ENCODE measurements at places on chromosomes 11 and 22.
A peak's percentile ranks its signal among the peaks of the same experiment; 100 is the strongest.

GRCh38 chr11:8717544-8717875 is 34.9 kb downstream of the RPL27A start:
- no peak for DNase-seq

DNA sequence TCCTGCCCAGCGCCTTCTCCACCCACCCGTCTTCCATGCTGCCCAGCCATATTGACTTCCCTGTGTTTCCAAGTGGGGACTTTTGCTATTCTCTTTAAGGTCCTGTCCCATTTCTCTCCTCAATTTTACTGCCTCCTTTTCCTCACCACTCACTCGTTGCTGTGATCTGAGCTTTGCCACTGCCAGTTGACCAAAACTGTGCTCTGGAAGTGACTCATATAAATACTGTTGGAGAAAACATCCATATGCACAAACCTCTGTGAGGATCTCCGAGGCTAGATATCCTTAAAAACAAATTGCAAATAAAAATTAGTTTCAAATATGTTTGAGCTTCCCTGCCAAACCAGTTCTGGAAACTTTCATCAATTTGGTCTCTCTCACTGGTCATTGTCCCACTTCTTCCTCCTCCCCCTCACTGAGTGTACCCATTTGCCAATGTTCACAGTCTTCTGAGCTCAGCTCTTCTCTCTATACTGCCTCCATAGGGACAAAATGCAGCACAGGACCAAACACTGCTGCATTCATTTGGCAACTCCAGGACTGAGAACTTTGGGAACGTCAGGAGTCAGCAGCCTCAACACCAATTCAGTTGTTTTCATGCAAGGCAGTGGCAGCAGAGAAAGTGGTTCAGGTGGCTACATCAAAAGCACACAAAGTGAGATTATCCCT is 34.0 kb upstream of the MMP13 start:
- no peak for DNase-seq

GRCh38 chr11:48900131-48900800 is 83.4 kb downstream of the TRIM51G start:
- no peak for DNase-seq

- DNase-seq, result no peak
Observed at GRCh38 chr11:86162239-86162638, 82.3 kb upstream of the EED start.

DNA sequence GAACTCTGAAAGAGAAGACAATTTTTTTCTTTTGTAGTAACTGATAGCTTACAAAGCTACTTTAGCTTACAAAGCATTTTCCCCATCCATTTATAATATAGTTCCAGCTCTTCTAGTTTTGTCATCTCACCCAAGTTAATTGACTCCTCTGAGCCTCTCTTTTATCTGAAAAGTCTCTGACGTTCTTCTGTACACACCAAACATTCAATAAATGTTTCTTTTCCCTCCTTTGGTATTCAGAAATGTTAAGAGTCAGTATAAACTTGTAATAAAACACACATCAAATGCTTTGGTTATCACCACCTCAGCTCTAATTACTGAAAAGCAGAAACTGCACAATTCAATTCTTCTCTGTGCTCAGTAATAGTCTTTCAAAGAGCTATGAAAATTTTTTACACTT is 5.9 kb downstream of the CCDC90B start:
- DNase-seq, result no peak

DNA sequence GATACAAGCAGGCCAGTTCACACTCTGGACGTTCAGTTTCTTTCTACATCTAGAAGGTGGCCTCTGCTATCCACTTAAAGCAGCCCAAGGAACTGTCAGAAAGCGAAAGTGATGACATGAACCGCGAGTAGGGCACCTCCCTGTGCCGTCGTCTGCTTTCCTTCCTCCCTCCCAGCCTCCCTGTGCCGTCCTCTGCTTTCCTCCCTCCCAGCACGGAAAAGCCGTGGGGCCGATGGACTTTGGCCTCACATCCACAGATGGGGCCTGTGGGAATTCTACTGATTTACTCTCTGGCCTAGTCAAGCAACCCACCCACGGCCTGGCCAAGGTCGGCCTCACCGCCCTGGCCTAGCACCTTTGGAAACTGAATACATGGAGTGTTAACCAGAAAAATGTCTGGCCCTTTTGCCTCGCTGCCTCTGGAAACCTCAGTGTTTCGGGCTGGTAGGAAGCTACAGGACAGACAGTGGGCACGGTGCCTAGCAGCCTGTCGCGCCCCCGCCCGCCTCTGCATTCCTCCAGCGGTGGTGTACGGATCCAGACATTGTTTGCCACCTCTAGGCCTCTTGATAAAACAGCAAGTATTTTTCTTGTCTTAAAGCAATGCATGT is 14.2 kb downstream of the PEX26 start:
- peak; percentile 54 for DNase-seq

- DNase-seq, result no peak
Observed at GRCh38 chr11:65589444-65590239, 6.0 kb downstream of the KCNK7 start.

DNA sequence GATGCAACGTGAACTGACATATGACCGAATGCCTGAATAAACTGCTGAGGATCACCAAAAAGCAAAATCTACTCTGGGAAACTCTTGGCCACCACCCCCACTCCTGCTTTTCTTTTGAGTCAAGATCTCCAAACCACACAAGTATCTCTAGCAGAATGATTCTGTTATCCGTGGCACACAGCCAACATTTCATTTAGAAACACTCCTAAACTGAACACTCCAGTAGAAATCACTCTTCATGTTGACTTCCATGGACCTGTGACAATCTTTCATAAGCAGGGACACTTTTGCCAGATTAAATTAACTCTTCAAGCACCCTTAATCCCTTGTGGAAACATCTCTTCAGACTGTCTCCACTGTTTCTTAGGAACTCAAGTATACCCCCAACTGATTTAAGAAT is 44.4 kb downstream of the VSIG10L2 start:
- DNase-seq, result peak; percentile 18

GRCh38 chr11:108115500-108116140 is 5.7 kb upstream of the ACAT1 start:
- DNase-seq, result peak; percentile 86

GRCh38 chr11:87213444-87213843 is 175.7 kb downstream of the TMEM135 start:
- no peak for DNase-seq

DNA sequence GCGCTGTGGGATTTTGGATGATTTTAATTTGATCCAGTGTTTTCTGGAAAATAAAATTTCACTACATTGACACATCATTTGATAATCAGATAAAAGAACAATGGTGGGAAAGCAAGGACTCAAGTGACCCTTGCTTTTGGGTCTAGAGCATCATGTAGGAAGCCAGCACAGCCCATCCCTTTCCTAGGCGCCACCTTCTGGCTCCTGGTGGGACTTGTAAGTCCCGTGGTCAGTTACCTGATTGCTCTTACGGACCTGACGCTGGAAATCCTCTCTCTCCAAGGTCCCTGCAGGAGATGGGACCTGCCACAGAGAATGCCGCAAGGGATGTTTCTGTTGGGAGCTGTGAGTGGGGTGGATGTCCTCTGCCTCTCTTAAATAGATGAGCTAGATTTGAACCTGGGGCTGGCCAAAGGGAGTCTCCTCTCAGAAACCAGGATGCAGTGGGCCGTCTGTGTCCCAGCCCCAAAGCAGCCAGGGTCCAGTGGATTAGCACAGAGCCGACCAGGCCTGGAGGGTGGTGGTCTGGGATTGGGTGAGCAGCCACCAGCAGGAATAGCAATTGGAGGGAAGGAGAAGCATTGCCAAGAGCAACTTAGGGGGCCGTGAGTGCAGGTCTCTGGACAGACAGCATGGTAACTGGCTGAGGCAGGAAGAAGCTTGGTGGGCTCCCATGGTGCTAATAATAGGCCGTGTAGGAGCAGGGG is 21.7 kb downstream of the TIMP3 start:
- no peak for DNase-seq

DNA sequence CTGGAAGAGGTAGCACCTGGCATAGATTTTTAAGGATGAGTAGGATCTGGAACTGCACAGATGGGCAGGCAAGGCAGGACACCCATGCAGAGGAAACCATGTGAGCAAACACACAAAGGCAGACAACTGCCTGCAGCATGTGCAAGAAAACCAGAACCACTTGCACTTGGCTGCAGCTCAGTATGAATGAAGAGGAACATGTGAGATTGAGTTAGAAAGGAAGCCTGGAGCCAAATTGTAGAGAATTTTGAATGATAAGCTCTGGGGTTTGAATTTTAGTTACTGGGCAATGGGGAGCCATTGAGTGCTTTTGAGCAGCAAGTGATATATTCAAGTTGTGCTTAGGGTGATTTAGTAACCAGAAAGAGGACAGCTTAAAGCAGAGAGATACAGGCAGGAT is 583.4 kb downstream of the SOX6 start:
- DNase-seq, result no peak

- DNase-seq, result no peak
Observed at GRCh38 chr11:63826471-63827190, 12.3 kb upstream of the MARK2 start.

All from Ammon's horn (tissue), 1 donor.